ENCODE measurements at places on chromosomes 16 and 17.

DNA sequence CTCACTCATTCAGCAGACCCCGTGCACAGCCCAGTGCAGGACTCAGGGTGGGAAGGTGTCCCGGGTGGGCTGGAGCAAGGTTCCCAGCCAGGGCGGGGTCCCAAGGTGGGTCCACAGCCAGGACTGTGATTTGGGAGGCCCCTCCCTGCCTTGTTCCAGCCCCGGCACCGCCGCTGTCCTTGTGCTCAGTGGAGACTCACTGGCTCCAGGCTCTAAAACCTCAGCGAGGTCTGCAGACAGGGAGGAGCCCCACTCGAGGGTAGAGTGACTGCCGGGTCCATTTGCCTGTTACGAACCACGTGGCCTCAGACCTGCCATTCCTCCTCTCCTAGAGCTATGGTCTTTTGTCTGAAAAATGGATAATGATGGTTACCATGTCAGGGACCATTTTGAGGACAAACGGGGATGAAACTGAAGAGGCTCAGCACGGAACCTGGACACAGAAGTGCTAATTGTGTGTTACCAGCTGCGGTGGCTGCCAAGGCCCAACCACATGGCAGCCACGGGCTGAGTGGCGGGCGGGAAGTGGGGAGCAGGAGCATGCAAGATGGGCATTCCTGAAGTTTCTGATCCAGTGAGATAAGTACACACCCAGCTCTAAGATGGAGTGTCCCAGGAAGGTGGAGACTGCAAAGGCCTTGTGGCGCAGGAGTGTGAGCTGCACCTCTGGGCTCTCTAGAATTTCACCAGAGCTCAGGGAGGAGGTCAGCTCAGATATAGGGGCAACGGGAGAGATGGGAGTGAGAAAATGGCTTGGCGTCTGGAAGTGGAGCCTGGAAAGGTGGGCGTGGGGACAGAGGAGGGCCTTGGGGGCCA lies 317.6 kb downstream of the SEC14L1 start:
- DNase-seq, result no peak

DNA sequence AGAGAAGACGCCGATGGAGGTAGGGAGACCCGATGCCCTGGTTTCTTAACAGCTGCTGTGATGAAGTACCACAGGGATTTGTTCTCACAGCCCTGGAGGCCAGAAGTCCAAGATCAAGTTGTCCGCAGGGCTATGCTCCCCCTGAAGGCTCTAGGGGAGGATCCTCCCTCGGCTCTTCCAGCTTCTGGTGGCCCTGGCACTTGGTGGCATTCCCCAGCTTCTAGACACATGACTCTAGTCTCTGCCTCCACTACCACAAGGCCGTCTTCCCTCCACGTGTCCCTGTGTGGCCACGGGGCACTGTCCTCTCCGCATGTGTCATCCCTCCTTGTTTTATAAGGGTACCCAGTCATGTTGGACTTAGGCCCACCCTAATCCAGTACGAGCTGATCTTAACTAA lies 375.2 kb downstream of the SLC39A11 start:
- no peak for DNase-seq

- DNase-seq, result no peak
Measured at GRCh38 chr17:41026715-41027471, at the start of gene KRTAP1-5. TSS of gene KRTAP1-5 (minus strand) at chr17:41027208. CDS start at chr17:41027155, 53 bp downstream.

DNA sequence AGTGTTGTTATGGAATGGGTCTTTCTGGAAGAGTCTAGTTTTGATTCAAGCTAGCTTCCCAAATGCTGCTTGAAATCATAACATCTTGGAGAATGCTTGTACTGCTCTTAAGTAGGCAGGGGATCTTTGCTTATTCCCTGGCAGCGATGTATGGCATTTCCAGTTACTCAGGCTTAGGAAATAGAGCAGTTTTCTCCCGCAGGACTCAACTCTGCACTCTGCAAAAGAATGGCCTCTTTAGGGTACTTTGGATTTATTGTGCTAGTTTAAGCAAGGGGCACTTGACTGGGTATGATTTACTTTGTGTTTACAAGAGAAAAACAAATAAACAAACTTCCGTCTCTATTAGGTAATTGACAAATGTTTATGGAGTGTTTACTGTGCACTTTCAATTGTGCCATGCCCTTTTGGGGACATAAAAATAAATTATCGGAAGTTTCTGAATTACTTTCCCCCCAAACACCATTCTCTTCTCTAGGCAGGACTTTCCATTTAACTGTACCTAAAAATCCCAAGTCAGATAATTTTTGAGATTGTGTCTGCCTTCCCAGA lies 164.0 kb downstream of the MAP2K6 start:
- DNase-seq, result no peak

DNA sequence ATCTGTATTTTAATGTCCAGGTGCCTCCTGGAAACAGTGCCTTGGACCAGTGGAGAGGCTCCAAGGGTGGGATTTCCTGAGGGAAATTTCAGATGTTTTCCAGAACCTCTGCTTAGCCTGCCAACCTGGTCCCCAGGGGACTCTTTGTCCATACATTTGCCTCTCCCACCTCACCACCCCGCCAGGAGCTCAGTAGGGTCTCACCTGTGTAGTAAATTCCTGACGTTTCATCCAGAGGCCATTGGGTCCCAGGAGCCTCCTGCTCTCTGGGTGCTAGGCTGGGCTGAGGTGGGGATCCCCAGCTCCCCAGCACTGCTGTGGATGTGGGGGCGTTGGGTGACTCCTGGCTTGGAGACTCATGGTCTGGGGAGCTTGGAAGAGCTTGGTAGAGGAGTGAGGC lies 2.7 kb downstream of the NLRP1 start:
- no peak for DNase-seq

Measured in H9 (cell line).